ENCODE measurements at places on chromosomes 6 and 20. TPM values are rescaled to one million over a fixed set of nuclear protein-coding genes. Genes with fewer than 3 reads are reported as not detected.

DNA sequence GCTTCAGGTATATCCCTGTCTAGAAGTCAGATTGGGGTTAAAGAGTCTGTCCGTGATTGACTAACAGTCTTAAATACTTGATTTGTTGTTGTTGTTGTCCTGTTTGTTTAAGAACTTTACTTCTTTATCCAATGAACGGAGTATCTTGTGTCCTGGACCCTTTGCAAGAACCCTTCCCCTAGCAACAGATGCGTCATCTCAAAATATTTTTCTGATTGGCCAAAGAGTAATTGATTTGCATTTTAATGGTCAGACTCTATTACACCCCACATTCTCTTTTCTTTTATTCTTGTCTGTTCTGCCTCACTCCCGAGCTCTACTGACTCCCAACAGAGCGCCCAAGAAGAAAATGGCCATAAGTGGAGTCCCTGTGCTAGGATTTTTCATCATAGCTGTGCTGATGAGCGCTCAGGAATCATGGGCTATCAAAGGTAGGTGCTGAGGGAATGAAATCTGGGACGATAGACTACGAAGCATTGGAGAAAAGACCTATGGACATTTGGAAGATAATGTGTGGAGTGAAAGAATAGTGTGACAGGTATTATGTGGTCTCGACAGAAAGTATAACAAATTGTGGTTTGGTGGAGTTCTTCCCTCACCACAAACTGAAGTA lies at the start of gene HLA-DRA:
Gene HLA-DRA (plus strand): TSS at position 286 of the 613 bp plus-strand sequence. CDS start 64 bp downstream, at position 350.
- DNase-seq: no peak

GRCh38 chr6:13924146-13924948 lies 405 bp upstream of the RNF182 start:
- peak; percentile 64 for DNase-seq

GRCh38 chr6:92922216-92922806 lies 497.0 kb downstream of the EPHA7 start:
- no peak for DNase-seq

DNA sequence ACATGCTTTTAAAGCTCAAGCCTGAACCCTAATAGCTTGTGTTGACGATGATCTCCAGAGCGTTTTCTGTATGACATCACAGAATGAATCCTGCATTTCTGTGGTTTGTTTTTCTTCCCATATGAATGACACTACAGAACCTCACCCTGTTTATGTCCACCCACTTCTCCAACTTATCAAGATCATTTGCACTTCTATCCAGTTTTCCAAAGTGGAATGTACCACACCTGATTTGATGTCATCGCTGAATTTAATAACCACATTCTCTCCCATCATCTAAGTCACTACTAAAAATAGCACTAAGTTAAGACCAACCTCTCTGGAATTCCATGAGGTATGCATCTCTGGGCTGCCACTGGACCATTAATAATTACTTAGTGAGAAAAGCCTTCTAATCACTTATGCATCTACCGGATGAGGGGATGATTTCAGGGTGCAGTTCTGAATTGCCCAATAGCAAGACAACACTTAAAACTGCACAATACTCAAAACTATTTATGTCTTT lies 33.3 kb upstream of the CITED2 start:
- DNase-seq: no peak

DNA sequence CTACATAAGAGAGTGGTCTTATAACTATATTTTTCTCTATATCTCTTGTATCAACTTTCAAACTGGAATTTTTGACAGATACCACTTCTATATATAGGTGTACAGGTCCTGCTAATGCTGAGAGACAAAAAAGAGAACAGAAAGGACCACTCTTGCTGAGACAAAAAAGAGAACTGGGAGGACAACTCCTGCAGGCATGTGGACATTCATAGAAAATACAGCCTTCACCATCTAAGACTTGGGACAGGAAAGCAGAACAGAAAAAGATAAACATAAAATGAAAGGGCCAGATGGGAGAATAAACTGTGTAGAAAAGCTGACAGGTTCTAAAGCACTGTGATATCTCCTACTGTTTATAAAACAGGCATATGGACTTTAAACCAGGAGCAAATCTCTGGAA lies 541.0 kb upstream of the ADGRB3 start:
- no peak for DNase-seq

- no peak for DNase-seq
Observed at GRCh38 chr6:22132656-22133055, 164.2 kb downstream of the PRL start.

DNA sequence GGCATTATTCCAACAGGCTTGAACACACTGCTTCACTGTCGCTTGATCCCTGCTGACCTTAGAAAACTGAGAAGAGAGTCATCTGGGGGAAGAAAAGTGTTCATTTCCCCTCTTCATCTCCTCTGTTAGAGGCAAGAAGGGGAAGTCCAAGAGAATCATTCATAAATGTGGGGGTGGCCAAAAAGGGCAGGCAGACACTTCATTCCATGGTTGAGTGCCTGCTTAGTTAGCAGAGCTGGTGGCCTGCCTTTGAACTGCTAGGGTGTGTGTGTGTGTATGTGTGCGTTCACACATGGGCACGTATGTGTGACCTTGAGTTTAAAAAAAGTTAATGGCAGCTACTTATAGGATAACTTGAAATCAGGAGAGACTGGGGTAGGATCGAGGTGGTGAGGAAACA lies 39.4 kb upstream of the RFPL4B start:
- no peak for DNase-seq

DNA sequence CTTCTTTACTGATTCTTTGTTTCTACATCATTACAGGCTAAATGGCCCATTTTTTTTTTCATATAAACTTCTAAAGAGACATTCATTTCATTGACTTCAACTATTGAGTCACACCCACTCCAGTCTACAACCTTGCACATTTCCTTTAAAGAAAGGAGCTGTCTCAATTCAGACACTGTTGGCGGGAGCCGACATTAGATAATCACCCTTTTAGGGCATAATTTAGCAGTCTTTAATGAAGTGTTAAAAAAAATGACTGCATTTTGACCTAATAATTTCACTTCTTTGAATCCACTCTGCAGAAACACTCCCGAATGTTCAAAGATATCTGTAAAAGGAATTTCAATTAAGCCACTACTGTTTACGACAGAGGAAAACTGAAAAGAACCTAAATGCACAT lies 1.5 kb downstream of the EPM2A start:
- DNase-seq: no peak

- DNase-seq: no peak
Observed at GRCh38 chr20:57990396-57990987, 238.0 kb downstream of the ANKRD60 start.

DNA sequence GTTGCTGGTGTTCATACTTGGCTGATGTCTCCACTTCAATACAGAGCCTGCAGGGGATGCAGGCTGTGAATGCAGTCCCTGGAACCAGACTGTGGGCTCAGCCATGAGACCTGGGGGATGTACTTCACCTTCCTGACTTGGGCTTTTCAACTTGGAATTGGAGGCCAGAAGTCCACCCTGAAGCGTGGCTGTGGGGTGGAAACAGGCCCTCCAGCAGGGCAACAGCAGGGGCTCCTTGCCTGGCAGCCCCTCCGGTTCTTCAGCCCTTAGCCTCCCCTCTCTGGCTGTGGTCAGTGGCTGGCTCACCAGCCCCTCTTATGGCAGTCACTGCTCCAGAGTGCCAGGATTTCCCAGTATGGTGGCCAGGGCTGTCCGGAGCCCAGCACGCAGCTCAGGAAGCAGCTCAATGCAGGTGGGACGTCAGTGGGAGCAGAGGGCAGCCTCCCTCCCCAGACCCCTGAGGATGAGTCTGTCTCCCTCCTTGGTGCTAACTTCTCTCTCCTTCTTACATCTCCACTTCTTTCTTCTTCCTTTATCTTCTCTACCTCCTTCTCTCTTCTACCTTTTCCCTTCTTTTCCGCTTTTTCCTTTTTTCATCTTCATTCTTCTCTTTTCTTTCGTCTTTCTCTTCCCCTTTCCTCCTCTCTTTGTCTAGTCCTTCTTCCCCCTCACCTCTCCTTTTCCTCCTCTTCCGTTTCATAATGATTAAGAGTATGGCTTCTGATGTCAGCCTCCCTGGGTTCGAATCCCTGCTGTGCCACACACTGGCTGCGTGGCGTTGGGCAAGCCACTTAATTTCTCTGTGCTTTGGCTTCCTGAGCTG lies 45.3 kb downstream of the SLC52A3 start:
- DNase-seq: no peak

DNA sequence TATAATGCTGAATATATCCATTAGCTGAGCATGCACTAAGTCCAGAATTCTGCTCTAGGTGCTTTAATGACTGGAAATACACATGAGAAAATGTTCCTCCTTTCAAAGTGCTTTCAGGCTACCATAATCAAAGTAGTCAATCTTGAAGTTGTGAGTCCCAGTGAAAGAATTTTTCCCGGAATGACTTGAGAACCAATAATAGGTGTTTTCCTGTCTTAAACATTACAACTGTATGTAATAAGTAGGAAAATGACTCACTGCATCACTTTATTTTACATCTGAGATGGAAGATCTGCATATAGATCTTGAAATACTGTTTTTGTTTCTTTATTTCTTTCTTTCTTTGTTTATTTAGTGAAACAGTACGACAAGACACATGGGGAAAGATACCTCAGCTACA lies 437.4 kb upstream of the JAG1 start:
- DNase-seq: no peak

Gene SLC13A3
- polyA plus RNA-seq: 19.1 TPM

Gene SLC4A11
- polyA plus RNA-seq: 4.1 TPM

Measured in left renal cortex interstitium (tissue), 4 donors.